CD4-positive, alpha-beta T cell treated with Interleukin-4 for 4 hours (primary cell): ENCODE measurements at places on chromosomes 3 and 15.
A peak's percentile ranks its signal among the peaks of the same experiment; 100 is the strongest.

DNA sequence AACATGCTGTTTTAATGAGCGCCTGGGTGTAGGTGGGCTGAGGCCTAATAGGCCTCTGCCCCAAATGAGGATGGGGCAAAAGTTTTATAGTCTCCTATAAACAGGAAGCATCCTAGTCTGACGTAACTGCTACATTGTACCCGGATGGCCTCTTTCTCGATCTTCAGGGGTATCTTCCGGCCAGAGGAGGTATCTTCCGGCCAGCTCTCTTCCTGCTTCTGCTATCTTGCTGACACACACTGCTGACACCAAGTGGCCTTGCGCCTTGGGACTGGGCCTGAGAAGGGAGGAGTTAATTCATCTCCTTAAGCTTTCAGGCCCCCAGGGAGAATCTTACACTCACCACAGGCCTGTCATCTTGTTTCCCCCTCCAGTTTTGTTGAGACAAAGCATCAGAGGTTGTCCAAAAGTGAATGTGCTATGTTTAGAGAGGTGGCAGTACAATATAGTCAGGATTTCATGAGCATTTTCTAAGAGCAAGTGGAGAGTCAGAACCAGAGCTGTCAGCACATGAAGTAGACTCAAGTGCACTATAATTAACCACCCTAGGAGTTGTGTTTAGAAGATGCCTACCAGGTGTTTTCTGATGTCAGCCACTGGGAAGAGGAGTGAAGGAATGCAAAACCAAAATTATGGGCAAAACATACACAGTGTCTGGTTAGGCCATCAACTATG is 15.6 kb upstream of the IGSF10 start:
- DNase-seq = no peak

DNA sequence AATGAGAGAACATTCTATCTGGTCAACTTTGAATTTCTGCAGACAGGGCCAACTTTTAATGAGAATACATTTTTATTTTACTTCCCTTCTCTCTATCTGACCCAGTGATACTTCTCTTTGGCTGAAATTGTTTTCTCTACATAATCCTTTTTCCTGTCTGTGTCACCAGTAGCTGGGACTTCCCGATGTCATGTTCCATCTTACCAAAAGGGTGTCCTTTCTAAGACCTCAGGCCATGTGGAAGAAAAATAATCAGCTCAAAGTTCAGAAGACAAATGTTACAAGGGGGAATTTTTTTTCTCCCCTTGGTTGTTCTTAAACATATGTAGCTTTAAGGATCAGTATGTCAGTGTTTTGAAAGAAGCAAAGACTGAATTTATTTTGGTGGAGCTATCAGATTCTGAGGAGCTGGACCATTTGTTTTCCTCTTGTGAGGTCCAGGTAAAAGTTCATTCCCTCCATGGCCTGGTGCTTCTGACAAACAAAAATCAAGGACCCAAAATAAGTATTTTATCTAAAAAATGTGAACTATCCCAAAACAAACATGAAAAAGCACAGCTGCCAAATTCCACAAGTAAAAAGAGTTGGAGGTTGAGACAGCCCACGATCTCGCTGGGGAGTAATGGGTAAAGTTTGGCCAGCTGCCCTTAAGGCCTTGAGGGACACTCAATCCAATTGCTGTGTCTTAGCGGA is 859.4 kb upstream of the NR2F2 start:
- DNase-seq = no peak

DNA sequence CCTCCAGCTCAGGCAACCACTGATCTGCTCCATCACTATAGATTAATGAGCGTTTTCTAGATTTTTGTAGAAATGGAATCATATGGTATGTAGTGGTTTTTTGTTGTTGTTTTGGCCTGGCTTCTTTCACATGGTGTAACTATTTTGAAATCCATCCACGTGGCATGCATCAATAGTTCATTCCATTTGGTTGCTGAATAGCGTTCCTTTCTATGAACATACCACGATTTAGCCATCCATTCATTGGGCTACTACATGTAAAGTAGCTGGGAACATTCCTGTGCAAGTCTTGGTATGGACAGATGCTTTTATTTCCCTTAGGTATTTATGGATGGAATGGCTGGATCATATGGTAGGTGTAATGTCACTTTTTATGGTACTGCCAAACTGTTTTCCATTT is 10.7 kb upstream of the CHSY1 start:
- DNase-seq = no peak

DNA sequence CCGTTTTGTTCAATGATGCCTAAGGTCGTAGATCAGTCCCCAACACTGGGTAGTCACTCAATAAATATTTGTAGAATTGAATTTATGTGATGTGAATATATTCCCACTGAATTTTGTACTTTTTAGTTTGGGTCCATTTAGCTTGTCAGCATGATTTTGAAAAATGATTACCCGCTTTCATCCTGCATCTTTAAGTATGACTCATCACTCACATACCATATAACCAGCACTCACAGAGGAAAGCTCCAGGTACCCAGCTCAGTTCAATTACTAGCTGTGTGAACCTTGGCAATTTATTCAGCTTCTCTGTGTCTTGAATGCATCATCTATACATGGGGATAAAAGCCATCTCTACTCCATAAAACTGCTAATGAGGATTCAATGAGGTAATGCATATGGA is 2.2 kb upstream of the MLF1 start:
- DNase-seq = no peak

DNA sequence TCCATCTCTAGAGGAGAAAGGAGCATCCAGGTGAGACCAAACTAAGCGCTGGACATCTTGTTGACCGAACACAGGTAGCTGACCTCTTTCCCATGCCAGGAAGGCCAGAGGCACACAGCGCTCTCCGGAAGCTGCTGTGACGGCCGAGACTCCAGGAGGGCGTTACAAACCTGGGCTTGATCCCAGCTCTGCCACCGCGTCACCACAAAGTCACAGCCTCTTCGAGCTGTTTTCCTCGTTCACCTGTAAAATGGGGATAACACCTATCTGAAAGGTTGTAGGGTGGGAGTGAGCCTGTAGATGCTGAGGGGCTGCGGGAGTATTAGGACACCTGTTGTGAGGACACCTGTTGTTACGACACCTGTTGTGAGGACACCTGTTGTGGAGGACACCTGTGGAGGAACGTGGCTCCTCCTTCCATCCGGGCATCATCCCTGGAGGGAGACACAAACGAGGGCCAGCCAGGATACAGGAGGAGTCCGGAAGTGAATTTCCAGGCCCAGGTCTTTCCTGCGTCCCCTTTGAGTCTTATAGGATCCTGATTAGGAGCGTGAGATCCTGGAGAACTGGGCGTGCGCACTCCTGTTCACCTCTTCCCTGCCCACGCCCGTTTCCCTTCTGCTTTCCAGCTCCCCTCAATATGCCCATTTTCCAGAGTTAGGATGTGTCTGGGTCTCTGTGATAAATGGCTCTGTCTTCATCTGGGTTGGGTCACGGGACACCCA is 2.3 kb upstream of the MUC4 start:
- DNase-seq = no peak

DNA sequence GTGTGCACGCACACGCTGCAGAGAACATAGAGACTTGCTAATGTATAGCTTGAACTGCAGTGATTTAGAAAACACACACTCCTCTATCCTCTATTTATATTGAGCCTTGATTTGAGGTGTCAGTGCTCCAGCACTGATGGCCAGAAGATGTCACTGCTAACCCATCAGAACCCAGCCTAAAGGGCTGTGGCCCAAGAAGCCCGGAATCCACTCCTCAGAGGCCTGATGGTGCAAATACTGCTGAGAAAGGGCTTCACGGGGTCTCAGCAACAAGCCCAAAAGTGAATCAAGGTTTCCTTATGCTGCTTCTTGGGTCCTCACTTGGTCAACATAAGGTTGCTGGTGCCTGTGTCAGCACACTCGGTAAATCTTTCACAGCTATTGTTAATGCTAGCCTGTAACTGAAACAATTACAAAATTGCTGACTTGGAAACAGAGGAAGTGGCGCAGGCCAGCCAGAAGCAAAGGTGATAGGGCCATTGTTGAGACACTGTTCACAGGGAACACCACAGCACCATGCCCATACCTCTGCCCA is 60.3 kb downstream of the HEG1 start:
- peak; percentile 35 for DNase-seq

- DNase-seq = no peak
These were observed 8.6 kb upstream of the MCF2L2 start for GRCh38 chr3:183437061-183437460.

GRCh38 chr15:74933573-74933972 is 4.3 kb downstream of the COX5A start:
- no peak for DNase-seq

DNA sequence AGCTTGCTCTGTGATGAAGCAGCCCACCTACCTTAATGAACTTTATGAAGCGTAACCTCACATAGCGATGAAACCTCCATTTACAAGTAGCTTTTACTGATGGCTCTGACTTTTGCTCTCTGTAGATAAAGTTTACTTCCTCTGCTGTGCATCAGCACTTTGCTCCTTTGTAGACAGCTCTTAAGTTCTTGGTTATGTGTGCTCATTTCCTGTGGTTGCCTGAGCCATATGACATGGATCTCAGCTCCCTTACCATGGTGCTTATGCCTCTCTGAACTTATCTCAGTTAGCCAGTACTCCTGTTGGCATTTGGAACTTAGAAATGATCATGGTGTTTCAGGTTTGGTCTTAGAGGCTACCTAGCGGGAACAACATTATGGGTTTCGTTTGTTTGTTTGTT is 7.8 kb downstream of the MFSD1 start:
- no peak for DNase-seq

DNA sequence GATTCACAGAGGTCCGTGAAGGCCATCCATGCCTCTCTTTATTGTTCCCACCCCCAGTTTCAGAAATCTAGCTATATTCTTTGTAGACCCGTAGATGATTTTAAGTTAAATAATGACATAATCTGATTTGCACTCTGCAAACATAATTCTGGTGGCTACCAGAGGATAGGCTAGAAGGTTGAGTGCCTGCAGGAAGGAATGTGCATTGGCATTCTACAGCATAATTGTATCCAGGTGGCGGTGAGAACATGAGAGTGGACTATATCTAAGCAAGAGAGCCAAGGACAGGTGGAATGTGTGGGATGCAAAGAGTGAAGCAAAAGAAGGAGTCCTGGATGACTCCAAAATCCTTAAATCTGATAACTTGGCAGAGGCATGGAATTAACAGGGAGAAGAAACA is 298.5 kb upstream of the MME start:
- DNase-seq = no peak

- DNase-seq = no peak
These were observed 17.6 kb upstream of the BCL2A1 start for GRCh38 chr15:79988448-79989117.

DNA sequence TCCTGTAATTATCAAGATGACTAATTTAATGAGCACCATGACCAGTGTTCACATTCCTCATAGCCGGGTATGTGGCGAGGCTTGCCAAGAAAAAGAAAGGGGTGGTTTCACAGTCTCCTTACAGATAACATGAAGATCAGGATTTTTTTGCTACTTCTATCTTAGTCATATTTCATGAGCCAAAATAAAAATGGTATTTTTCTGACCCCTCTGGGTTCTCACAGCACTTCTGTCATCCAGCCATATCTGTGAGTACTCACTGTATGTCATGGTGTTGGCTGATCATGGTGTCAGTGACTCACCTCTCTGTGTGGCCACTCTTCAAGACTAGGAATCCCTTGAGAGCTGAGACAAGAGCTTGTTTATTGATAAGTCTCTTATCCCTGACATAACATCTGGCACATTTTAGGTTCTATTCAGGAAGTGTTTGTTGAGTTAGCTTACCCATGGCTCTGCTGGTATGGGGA is 130.5 kb upstream of the LMCD1 start:
- DNase-seq = no peak

GRCh38 chr15:45790325-45790943 is 155.6 kb downstream of the SQOR start:
- no peak for DNase-seq

DNA sequence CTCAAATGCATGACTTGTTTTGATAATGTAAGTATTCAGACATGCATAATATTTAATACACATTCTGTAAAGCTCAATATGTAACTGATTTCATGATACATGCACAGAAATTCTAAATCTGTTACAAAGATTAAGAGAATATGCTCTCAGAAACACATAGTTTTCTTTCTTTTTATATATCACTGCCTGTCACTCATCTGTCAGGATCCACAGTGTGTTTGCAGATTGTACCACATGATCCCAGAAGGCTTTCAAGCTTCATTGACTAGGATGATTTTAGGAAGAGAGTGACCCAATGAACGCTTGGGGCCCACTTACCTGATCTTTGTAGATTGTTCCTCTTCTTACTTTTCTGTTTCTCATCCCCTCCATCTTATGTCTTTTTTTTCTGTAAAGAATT is 261.9 kb downstream of the CACNA2D3 start:
- no peak for DNase-seq

DNA sequence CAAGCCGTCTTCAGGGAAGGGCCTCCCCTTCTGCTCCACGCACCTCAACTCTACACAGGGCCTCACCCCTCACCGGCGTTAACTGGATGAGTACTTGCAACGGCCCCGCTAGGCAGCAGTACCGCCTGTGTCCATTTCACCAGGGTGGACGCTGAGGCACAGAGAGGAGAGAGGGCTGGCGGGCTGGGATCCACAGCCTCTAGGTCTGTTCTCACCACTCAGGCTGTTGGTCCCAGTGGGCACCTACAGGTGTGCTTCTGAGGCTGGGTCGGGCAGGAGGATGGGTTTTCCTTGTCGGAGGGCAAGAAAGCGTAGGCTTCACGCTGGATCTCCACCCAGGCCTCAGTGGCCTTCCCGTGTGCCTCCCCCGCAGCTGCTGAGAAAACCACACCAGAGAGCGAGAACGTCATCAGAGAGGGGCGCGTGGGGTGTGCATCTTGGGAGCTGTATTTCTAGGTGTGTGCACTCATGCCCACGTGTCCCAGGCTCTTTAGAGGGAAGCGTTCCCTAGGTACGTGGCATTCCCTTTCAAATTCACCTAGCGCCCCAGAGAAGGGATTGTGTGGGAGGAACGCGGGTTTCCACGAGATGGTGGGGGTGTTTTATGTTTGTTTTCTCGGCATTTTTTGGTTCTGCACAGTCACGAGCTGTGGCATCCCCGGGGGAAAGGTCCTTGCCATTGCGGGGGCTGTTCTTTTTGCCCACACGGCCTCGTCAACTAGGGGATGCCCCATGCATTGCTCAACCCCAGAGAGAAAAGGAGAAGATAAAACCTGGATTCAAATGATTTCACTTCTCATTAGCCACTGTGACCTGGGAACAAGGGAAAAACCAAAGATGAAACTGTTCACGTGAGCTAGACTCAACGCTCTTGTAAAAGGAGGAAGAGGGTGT is 67.7 kb downstream of the MGLL start:
- DNase-seq = no peak

GRCh38 chr3:195095704-195096036 is 175.3 kb downstream of the XXYLT1 start:
- no peak for DNase-seq

GRCh38 chr3:50610181-50610971 is 1.2 kb downstream of the CISH start:
- peak; percentile 82 for DNase-seq

DNA sequence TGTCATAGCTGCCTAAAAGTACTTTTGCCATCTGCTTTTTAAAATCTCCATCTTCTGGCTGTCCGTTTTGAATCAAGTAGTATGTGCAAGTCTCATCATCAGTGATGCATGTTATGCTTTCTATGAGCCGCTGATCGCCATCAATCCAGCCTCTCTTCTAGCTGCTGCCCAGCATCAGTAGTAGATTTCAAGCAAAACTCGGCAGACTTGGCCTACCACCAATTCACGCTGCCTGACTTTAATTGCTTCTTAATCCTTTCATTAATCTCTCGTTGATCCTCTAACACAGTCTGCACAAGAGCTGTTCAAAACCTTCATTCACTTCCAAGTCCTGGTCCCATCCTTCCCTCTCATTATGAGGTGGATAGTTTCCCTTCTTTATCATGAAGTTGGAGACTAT is 104.9 kb downstream of the NSUN3 start:
- DNase-seq = no peak
